ENCODE measurements at places on chromosomes 12 and 14.

- no peak for DNase-seq
These were observed 83.5 kb downstream of the PTPRR start for GRCh38 chr12:70837026-70837425.

DNA sequence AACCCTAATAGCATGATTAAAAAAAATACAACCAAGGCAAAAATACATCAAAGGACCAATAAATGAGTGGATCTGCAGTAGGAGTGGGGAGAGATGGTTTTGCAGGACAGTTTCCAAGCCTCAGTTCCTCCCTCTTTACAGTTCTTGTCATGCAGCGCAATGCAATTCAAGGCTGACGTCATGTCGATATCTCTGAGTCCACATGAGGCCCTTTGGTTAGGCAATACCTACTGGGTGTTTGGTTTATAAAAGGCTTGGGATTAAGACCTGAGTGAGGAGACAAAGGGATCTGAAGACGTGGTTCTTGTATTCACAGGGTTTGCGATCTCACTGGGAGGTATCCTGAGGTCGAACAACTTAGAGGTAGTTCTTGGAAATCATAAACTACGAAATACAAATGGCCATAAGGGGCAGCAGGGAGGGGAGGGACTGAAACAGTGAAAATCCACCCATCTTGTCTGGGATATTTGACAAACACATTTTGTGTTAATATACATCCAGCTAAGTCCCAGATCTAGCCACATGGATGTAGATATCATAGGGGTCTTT lies 441.0 kb downstream of the FUT8 start:
- no peak for DNase-seq

- DNase-seq = no peak
These were observed 24.9 kb downstream of the PSMC1 start for GRCh38 chr14:90281261-90281660.

GRCh38 chr14:100525615-100526014 lies 61.6 kb downstream of the BEGAIN start:
- no peak for DNase-seq

DNA sequence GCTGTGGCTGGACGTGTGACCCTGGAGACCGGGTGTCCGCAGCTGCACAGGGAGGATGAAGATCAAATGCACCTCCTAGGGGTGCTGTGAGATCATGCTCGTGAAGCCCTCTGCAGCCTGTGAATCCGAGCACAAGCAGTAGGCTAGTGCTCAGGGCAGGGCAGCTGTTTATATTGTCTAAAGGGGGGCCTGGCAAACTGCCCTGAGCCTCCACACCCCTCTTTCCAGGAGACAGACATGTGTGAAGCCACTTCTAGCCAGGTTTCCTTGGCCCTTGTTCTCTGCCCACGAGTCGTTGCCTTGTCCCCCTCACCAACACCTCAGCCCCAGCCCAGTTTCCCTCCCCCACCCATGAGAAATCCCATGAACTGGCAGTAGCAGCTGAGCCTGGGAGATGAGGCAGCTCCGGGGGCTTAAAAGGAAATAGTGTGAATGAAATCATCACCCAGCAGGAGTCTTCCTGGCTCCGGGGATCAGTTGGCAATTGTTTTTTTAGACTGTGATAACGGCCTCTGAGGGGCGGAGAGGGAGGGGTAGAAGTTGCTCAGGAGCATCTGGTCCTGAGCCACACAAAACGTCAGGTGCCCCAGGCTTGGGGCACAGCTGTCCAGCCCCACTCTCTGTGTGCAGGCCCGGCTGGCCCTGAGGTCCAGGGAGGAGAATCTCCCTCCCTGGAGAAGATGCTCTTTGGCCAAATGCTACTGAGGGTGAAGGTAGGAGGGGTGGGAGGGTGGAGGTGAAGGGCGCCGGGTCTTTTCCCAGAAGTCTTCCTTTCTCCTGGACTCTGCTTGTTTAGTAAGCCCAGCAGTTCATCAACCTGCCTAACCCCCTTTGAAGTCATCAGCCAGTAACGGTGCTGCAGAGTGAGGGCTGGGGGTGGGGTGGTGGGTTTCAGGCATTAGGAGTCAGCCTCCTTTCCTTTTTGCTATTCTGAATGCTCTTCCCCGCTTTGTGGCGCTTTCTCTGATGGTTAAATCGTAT lies 4.0 kb downstream of the FGF6 start:
- no peak for DNase-seq

DNA sequence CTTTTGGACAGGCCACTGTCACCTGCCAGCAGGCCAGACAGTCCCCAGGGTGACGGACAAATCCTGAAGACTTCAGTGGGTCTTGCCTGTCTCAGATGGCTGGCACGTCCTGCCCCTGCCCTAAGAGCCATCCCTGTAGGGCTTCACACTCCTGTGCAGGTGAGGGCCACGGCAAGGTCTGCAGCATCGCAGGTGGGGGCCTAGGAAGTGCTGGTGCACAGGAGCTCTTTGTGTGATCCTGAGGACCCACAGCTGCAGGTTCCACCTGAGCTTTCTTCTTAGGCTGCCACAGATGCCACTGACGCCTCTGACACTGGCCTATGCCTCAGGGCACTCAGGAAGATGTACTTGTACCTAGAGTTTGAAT lies 108.5 kb upstream of the FKBP4 start:
- DNase-seq = no peak

DNA sequence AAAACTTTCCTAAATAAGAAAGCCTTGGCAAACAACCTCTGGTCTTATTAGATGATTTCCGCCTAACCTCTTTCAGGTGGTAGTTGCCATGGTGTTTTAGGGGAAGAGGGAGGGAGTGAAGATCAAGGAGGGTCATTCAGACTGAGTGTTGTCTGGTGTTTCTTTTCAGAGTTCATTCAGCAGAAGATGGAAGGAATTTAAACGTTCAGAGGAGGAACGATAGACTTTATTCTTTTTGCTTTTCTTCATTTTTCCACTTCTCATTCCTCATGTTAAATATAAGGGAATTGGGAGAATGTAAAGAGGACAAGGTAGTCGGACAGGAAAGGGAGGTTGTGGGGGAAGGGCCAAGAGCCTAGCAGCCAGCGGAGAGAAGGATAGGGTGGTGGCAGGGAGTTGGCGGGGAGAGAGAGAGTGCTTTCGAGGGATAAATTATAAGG lies 17.4 kb upstream of the SALL2 start:
- no peak for DNase-seq

DNA sequence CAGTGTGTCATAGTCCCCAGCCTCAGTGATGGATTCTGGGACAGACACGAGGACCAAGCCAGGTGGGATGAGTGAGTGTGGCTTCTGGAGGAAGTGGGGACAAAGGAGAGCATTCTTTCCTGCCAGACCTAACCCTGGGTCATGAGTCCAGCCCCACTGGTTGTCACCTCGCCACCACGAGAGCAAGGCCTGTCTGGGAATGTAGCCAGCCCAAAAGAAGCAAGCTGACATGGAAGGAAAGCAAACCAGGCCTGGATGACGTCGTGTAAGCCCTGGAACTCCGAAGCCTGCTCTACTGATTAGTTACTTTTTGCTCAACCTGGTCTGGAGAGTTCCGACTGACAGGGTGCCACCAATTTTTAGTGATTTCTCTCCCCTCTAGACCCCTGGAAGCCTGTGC lies 105.9 kb downstream of the SINHCAF start:
- no peak for DNase-seq

GRCh38 chr12:68042212-68042699 lies 53.0 kb downstream of the IFNG-AS1 start:
- no peak for DNase-seq

DNA sequence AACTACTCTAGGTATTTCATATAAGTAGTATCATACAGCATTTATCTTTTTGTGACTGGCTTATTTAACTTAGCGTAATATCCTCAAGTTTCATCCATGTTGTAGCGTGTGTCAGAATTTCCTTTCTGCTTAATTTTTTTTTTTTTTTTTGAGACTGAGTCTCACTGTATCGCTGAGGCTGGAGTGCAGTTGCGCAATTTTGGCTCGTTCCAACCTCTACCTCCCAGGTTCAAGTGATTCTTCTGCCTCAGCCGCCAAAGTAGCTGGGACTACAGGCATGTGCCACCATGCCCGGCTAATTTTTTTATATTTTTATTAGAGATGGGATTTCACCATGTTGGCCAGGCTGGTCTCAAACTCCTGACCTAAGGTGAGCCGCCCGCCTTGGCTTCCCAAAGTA lies 28.9 kb downstream of the PNMA1 start:
- DNase-seq = no peak

GRCh38 chr14:35637269-35637668 lies 103.3 kb downstream of the INSM2 start:
- no peak for DNase-seq

DNA sequence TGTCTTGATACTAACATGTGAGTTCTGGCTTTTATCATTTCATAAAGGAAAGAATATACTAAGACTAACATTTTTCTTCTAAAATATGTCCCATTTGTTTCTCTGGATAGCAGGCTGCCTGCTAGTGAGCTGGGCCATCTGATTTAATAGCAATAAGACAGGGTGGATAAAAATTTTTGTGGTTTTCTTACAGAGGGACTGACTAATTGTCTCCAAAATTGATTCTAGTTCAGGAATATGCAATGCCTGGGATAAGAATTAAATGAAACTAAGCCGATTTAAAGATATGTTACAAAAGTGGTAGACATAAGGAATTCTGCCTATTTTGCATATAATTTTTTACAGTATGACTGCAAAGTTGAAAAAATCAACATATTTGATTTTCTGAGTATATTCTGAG lies 252.9 kb upstream of the NAV3 start:
- no peak for DNase-seq

DNA sequence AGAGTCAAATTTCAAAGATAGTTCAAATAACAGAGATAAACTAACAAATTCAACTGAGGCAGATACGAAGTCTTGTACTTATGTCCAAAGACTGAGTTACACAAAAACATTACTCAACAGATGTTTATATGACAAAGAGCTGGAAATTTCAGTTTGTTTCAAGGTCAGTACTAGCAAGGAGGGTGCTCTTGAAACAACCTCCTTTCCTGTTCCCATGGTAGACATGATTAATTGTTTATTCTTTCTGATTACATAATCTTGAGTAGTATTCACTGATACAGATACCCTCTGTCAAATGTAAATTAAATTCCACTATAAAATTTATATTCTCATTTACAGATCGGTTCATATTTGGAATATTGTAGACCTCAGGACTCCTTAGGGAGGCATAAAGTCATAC lies 23.4 kb downstream of the TSPAN8 start:
- no peak for DNase-seq

GRCh38 chr12:27841392-27841882 lies 61.4 kb upstream of the MANSC4 start:
- DNase-seq = no peak

DNA sequence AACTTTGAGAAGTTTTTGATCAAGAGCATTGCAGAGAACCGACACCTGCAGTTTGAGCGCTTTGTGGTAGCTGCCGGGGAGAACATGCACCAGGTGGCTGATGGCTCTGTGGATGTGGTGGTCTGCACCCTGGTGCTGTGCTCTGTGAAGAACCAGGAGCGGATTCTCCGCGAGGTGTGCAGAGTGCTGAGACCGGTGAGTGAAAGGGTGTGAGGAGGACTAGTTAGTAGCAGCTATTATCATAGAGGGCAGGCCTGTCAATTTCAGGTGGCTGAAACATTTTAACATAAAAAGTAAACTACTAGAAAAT lies 27.0 kb upstream of the HIGD1C start:
- no peak for DNase-seq

- no peak for DNase-seq
These were observed 24.5 kb upstream of the HECTD1 start for GRCh38 chr14:31232081-31232480.

DNA sequence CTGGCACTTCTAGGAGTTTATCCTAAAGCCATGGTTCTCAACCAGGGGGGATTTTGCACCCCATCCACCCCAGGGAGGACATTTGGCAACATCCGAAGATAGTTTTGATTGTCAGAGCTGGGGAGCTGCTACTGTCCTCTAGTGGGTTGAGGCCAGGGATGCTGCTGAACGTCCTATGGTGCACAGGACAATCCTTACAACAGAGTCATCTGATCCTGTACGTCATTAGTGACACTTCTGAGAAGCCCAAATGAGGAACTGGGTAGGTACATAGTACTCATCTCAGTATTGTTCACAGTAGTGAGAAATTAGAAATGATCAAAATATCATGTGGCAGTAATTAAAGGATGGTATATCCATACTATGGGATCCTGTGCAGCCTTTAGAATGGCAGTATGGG lies 185.1 kb downstream of the CHST11 start:
- DNase-seq = no peak

DNA sequence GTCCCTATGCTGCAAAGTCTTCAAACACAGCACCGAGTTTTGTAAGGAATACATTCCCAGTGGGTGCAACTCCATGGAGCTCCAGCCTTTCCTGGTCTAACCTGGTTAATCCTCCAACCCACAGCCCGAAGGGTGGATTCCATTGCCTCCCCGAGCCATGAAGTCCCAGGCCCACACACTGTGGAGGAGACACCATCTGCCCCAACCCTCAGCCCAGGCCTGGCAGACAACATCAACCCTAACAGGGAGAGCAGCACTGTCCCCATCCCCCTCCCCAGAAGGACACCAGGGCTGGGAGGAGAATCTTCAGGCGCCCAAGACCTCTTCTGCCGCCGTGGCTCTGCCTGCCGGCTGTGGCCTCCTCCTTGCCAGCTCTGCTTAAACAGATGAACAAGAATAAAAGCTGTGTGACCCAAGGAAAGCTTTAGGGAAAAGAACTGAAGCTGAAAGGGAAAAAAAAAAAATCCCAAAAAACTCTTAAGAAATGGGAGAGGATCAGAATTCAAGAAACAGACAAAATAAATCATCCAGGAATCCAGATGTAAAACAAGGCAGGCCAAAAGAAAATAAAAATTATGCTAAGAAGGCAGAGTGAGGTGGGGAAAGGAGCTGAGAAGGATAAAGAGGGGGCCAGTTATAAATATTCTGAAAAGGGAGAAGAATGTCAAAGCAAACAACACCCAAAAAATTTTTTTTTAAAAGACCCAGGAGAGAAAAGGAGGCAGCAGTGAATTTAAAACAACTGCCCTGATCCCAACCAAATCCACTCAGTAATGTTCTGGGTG lies 16.0 kb upstream of the ZFP36L1 start:
- no peak for DNase-seq

DNA sequence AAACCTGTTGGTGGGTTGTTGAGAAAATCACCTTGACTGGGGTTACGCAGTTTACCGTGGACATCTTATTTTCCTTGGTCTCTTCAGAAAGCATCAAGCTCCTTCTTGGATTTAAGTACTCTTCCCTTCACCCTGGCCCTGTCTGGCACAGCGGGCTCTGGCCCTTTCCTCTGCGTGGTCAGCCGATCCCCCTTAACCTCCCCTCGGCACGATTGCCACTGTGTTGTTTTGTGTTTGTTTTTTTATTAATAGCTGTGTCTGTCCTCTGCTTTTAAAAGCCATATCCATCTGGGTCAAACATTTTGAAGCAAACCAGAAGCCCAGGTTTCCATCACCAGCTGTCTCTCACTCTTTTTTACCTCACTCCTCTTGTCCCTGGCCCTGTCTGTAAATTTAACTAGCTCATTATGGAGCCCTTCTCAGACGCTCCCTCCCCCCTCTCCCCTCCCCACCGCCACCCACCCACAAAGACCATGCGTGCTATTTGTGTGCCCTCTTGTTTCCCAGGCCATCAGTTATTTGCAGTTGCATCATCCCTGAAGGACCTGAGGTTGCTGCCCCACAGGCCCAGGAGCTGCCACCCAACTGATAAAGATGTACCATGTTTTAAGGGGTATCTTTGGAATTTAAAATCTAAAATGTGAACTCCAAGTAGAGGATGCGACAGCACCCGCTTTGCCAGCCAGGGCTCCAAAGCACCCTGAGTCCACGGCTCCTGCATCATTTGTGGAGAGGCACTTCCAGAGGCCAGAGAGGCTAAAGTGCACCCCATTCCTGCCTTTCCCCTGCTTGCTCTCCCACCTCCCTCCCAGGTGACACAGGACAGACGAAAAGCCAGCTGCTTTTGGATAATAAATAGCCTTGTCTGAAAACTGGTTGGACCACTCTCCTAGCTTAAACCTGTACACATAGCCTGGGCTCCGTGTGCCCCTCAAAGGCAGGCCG lies 3.9 kb downstream of the BCL11B start:
- no peak for DNase-seq

GRCh38 chr14:33527023-33527634 lies 423.7 kb downstream of the EGLN3 start:
- no peak for DNase-seq

All from nucleus accumbens (tissue), 56 donors.